Esophagus squamous epithelium (tissue), 5 donors: ENCODE measurements at places on chromosomes 11 and 22.

DNA sequence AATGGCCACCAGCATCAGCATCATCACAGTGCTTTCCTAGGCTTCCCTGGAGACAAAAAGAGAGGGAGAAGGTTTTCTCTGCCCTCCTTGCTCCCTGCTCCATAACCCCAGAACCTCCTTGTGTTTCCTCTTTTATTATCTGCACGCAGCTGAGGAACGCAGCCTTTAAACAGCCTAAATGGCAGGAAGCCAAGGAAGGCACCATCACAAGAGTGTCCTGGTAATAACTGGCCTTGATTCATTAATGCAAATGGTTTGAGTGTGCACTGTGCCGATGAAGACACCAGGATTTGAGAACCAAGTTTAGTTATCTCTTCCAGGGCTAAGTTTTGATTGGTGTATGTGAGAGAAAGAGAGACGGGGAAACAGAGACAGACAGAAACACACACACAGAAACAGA, 29.4 kb upstream of the DRD2 start:
- DNase-seq: no peak

GRCh38 chr11:131692151-131692550, 321.7 kb downstream of the NTM start:
- no peak for DNase-seq

DNA sequence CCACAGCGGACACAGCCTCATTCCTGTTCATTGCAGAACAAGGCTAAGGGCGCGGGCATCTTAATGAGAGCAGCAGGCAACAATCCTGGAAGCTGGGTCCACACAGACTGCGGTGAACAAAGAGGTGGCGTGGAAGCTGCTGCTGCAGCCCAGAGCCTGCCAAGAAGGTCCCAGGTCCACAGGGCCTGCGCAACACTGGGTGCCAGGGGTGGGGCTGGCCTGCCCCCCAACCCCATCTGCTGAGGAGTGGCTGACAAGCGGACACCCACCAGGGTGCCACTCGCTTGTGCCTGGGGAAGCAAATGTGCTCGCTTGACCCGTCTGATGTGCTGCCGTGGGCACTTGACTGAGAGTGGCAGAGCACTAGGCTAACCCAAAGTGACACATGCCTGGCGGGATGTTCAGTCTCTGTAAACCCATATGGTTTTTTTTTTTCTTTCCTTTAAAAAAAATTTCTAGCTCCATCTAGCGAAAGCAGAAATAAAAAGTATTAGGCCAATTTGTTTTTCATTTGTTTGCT, 83.2 kb upstream of the PITPNB start:
- no peak for DNase-seq

- no peak for DNase-seq
Observed at GRCh38 chr11:119816660-119817059, 87.7 kb upstream of the NECTIN1 start.

DNA sequence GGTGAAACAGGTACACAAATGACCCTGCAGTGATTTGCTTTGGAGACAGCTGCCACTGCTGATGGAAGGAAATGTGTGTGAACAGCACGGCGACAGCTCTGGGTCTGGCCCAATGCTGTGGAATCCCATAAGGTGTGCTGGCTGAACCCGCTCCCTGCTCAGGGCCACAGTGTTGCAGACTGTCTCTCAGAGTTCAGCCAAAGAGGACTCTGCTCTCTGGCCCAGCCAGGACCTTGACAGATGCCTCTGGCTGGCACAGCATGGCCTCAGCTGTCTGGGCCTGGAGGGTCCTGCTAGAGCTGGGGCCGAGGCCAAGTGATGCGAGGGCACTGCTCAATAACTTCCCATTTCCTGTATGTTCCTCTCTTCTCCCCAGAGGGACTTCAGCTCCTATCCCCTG, 5.3 kb upstream of the ABCC8 start:
- DNase-seq: no peak

DNA sequence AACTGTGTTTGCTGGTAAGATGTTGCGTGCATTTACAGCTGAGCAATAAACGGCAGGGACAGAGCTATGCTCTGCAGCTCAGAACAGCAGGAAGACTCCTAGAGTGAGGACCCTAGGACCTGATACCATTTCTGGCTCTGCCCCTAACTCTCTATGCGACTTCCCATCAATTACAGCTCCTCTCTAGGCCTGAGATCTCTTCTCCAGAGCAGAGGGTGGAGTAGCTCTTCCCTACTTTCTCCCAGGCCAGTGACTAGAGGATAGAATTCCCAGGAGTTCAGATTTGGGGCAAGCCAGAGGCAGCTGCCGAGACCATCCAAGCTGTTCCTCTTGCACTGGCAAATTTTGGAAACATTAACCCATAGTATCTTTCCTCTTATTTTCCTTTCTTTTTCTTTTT, 12.8 kb upstream of the SCGB1A1 start:
- DNase-seq: no peak

DNA sequence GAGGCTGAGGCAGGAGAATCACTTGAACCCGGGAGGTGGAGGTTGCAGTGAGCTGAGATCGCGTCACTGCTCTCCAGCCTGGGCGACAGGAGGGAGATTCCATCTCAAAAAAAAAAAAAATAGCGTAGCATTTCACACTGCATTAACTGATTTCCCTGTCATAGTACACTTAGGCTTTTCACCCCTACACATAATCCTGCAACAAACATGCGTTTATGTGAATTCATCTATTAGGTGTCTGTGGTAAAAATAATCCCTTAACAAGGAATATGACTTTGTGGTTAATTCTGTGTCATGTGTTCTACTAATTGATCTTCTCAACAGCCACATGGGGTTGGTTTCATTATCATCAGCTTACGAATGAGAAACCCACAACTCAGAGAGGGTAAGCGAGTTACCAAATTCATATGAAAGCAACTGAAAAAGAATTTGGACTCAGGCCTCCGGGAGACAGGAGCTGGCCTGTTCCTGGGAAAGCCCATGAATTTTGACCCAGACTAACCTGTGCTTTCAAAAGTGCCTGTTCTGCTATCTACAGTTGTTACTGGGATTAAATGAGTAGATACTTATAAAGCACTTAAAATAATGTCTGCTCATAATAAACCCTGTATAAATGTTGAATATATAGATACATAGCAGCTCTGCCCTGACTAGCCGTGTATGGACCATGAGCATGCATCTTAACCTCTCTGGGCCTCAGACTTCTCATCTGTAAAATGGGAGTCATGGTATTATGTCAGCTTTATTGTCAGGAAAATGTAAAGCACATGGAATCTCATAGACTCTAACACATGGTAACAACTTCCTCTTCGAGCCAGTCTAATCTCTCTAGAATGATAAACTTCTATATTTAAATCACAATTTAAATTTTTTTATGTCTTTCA, 36.6 kb downstream of the KCNJ1 start:
- no peak for DNase-seq

DNA sequence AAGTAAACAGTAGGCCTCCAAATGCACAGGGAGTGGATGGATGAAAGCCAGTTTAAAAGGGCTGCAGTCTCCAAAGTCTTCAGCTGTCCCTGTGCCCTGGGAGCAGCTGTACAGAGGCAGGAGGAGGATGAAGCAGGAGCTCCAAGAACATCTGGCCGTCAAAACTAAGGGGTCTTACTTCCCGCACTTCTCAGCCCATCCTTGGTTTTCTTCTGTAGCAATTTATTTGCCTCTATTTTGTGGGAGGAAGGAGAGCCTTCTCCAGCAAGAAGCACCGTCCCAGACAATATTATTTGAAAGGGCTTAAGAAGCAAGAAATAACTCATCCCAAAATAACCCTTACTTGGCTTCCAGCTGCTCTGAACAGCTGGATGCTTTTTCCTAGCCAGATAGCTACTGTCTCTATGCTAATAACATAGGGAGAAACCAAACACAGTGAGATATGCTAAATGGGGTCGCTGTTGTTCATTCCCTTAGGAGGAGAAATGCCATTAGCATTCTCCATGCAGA, 133.2 kb downstream of the SPATA19 start:
- no peak for DNase-seq

DNA sequence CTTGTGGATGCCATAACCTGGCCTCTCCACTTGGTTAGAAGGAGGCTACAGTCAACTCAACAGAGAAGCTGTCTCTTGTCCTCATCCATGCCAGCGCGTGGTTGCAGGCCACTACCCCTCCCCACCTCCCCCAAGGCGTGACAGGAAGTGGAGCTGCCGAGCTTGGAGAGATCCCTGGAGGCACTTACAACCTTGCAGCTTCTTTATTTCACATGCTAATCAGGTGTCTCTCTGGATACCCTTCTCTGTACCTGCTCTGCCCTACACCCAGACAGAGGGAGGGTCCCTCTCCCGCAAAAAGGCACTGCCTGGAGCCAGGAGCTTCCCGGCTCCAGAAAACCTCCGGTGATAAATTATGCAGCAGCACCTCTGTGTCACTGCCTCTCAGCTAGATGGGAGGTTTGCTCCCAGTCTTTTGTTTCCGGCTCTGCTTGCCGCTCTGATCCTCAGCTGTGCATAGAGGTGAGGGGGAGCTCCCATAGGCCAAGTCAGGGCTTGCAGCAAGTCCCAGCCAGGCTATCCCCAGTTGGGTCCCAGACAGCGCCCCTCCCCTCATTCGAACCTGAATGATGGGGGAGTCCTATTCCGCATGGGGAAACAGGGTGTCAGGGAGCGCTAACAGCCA, 5.7 kb downstream of the LRP4 start:
- DNase-seq: no peak

DNA sequence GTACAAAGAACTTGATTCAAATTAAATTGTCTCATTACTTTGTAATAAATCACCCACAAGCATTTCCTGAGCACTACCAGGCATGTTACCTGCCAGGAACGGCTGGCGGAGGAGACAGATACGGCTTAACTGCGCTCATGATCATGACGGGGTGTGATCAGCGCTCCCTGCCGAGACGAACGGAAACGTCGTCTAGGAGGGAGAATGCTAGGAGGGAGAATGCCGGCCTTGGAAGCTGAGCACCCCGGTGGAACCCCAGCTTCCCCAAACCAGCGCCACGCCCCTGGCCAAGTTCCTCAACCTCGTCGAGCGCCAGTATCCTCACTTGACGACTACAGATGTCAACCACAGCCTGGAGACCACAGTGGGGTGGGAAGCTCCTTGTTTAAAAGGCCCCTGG, 272.8 kb downstream of the CTTN start:
- DNase-seq: no peak

DNA sequence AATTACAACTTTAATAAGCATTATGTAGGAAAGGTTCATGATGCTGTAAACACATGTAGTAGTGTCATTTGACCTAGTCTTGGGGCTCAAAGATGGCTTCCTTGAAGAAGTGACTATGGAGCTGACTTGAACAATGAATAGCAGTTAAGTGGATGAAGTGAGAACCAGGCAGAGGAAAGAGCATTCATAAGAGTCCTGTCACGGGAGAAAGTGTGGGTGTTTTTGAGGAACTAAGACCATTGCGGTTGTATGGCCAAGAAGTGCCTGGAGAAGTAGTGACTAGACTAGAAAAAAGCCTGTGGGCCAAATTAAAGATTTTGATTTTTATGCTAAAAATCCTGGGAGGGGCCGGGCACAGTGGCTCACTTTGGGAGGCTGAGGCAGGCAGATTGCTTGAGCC, 7.2 kb upstream of the IL18BP start:
- DNase-seq: no peak

DNA sequence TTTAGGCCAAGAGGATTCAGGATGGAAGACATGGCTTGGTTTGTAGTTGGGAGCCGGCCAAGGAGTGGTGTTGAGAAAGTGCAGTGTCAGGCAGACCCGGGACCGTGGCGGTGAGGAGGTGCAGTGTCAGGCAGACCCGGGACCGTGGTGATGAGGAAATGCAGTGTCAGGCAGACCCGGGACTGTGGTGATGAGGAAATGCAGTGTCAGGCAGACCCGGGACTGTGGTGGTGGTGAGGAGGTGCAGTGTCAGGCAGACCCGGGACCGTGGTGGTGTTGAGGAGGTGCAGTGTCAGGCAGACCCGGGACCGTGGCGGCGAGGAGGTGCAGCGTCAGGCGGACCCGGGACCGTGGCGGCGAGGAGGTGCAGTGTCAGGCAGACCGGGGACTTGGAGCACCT, 59.7 kb downstream of the LRP5 start:
- no peak for DNase-seq

DNA sequence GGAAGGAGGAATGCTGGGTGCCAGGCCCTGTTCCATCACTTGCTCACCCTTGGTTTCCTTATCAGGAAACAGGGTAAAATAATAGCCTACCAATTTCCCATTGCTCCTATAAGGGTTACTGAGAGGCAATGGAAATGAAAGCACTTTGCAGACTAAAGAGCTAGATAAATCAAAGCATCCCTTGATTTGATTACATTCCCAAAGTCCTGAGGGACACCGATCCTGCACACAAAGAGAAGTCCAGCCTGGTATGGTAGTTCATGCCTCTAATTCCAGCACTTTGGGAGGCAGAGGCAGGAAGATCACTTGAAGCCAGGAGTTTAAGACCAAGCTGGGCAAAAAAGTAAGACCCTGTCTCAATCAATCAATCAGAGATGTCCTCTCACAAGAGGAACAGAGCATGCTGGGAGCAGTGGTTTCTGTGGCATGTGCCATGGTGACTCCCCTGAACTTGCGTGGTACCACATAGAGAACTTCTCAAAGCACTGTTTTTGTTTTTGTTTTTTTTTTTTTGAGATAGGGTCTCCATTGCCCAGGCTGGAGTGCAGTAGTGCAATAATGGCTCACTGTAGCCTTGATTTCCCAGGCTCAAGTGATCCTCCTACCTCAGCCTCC, 10.7 kb downstream of the TBC1D10A start:
- DNase-seq: no peak

- no peak for DNase-seq
Observed at GRCh38 chr22:36201630-36202319, at the start of gene APOL4. Gene APOL4 (minus strand): TSS chr22:36201809. CDS start chr22:36201734, 75 bp downstream.

DNA sequence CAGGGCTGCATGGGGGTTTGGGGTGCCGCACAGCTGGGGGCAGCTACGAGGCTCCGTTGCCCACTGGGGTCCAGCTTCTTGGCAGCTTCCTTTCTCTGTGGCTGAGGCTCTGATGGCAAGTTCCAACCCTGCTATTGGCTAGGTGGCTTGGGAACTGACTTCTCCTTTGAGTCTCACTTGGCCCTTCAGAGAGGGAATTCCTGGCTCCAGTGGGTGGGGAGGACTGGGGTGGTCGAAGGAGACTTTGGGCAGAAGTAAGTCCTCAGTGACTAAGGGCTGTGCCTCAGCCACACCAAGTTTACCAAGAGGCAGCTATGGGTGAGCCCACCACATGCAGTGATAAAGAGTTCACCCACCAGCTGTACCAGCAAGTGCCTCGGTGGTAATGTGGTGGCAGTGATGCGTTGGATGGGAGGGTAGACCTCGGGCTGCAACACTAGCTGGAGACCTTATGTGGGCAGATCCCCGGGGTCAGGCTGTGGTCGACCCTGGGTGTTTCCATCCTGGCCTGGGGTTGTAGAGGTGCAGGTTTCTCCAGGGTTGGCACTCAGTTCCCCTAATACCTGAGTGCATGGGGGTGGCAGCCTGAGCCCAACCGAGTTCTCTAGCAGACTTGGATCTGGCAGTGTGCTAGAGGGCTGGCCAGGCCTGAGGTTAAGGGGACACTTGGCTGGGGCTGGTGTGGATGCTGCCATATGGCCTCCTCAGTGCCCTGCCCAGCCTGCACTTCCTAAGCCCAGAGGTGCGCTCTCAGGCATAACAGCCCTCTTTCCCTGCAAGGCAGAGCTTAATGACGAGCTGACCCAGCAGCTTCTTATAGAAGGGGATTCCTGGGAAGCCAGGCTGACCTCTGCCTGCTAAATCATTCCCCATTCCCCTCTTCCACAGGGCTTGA, 197.0 kb upstream of the CADM1 start:
- no peak for DNase-seq

- DNase-seq: no peak
Observed at GRCh38 chr11:27183672-27184457, 143.2 kb downstream of the BBOX1 start.

GRCh38 chr11:67612751-67613150, 6.0 kb downstream of the NDUFV1 start:
- DNase-seq: no peak

GRCh38 chr22:46835288-46835687, 72.8 kb downstream of the TBC1D22A start:
- DNase-seq: no peak
